ENCODE measurements at places on chromosomes 6 and 20.

GRCh38 chr20:11700831-11701230 lies 216.9 kb upstream of the BTBD3 start:
- no peak for DNase-seq

DNA sequence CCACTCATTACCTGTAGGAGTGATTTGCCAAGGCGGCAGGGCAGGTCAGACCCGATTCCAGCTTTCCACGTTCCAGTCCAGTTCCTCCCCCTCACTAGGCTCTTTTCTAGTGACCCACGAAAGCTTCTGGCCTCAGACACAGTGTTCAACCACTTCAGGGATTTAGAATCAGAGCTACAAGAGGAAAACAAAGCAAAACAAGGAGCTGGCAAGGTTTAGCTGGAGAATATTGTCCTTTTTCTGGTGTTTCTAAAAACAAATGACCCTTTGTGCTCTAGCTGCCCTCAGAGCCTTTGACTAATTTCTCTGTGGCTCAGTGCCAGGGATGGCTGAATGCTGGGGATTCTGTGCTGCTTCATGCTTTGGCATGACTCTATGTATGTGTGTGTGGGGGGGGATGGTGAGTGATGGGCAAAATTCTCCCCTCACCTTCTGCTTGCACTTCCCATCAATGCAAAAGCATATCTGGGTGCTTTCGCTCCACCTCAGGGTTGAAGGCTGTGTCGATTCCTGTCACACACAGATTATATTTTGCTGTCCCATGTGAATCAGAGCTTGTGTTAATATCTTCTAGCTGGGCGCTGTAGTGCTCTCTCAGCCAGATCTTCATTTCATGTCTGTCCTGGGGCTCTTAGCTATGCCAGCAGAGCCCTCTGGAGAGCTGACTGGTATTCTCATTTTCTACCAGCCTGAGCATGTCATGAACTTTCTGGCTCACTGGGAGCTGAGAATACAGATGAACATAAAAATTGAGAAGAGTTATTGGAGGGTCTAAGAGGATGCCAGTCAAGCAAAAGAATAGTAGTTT lies 19.3 kb upstream of the NEDD9 start:
- no peak for DNase-seq

DNA sequence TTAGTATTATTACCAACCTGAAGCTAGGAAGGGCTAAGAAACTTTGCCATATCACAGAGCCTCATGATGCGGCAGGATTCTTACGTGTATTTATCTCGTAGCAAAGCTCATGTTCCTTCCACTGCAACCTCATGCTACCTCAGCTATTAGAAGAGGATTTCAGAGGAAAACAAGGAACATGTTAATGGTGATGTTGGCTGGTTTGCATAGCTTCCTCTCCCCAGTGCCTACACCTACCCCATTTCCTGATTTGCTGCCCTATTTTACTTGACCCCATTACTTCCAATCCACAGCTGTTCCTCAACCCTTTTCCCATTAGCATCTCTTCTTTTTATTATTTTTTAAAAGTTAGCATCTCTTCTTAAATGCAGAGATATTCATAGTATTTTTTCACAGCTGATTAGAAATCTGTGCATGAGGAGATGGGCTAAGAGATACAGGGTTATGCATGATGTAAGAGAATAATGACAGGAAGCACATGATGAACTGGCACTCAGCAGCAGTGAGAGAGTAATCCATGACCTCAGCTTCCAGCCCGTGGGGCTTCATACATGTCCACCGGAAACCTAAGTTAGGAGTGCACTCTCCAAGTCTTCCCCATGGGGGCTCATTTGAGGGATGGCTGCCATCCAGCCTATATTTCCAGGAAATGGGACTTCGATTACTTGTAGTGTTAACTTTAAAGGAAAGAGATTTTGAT lies 106.1 kb upstream of the ASF1A start:
- no peak for DNase-seq

GRCh38 chr6:2266841-2267240 lies 21.4 kb upstream of the GMDS start:
- no peak for DNase-seq

GRCh38 chr20:51059862-51060261 lies 37.0 kb upstream of the KCNG1 start:
- no peak for DNase-seq

All from bone marrow (tissue), 2 donors.